ENCODE measurements at places on chromosomes 12 and 14.

GRCh38 chr12:66002812-66003211 lies 127.7 kb downstream of the LLPH start:
- DNase-seq = no peak

DNA sequence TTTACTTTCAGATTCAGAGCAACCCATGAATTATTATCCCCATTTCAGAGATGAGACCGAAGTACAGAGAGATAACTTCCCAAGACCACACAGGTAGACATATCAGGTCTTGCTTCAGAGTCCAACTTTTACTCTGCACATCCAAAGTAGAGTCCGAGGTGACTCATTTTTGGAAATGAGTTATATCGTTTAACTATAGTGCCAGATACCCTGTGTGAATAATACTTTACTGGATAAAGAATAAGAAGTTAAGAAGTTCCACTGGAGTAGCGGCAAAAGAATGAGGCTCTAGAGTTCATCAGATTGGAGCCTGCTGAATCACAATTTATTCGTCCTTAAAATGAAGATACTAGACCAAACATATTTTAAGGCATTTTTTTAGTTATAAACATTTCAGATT lies 124.7 kb downstream of the EPS8 start:
- DNase-seq = no peak

- no peak for DNase-seq
These were observed 30.3 kb upstream of the CLIP1 start for GRCh38 chr12:122452701-122453285.

DNA sequence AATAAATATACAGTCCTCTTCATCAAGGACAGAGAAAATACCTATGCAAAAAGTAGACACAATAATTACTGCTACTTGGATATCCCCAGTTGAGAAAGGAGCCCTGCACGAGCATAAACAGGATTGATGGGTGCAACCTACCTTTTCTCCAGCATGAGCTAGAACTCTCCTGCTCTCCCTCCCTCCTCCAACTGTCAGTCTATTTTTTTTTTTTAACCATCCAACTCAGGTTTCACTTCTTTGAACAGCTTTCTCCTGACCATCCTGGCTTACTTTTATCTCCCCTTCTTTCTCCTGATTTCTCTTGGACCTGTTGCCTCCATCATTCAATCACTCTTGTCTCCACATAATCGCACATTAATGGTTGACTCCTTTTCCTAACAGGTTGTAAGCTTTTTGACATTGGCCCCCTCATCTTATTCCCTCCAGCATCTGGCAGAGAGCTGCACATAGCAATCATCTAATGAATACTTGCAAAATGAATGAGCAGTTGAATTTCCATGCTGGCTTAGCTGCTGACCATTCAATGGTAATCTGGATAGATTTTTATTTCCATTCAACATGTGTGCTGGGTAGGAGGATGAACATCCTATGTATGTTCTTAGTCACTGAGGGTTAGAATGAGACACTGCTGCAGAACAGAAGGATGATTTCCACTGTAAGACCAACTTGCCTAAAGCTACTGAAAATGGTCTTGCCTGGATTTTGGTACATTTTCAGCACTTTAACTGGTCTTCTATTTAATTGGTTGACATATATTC lies 24.4 kb downstream of the MYBPC1 start:
- no peak for DNase-seq

- no peak for DNase-seq
These were observed 41.7 kb downstream of the TRIM9 start for GRCh38 chr14:51053157-51053556.

DNA sequence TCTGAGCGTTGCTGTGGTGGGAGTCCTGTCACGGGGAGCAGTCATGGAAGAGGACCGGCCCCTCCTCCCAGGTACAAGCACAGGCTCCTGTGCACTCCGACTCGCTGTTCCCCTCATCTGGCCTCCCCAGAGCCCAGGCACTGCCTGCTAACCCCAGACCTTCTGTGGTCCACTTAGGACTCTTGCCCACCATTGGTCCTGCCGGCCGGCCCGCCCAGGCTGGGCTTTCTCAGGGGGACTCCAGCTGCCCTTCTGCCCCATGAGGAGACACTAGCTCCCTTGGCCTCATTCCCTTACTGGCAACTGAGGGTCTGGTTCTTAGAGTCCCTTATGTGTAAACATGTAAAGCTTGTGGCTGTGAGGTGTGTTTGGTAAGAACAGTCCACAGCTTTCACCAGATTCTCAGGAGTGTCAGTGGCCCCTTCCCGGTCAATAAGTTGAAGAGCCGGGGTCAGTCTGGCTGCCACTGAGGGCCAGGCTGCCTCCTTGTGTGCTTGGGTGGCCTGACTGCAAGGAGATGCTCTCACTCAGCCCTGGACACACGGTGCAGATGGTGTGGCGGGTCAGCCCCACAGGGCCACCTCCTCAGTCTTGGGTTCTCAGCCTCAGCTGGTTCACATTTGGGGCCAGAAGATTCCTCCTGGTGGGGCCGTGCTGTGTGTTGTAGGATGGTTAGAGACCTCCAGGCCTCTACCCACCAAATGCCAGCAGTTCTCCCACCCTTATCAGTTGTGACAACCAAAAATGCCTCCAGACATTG lies 43.6 kb downstream of the DDX51 start:
- DNase-seq = no peak

GRCh38 chr14:69475194-69475818 lies 9.2 kb upstream of the PLEKHD1 start:
- DNase-seq = no peak

DNA sequence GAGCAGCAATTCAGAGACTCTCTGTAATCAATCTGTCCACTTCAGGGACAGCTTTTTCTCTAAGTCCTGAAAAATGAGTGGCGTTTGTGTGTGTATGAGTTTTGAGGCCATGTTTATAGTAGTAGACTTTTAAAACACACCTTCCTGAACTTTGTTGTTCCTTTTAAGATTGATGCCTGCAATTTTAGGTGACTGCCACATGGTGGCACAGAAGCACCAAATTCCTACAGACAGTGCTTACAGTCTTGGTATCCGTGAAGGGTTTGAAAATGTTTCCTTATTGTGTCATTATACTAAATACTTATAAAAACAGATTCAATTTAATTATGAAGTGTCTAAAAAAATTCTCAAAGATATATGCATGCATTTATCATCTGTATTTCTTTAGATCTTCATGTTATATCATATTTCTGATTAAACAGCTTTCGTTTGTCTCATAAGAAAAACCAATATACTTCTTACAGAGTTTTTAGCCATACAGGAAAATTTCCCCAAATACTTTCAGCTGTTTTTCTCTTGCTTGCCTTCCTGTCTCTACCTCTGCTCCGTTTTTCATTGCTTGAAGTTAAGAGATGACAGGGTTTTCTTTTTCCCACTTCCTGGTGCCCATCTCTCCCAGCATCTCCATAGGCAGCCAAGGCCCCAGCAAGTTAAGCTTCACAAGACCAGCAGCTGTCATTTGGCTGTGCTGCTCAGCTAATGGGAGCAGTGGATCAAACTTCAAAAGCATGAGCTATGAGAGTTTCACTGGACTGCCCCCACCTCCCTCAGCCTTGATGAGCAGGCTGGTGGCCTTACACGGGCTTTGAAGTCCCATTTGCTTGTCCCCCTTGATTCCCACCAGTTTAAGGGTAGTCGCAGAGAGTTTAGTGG lies 259.6 kb downstream of the AKAP6 start:
- no peak for DNase-seq

GRCh38 chr12:106764738-106765137 lies 9.7 kb upstream of the RIC8B start:
- no peak for DNase-seq

GRCh38 chr12:4215229-4216186 lies 58.1 kb upstream of the CCND2 start:
- no peak for DNase-seq

DNA sequence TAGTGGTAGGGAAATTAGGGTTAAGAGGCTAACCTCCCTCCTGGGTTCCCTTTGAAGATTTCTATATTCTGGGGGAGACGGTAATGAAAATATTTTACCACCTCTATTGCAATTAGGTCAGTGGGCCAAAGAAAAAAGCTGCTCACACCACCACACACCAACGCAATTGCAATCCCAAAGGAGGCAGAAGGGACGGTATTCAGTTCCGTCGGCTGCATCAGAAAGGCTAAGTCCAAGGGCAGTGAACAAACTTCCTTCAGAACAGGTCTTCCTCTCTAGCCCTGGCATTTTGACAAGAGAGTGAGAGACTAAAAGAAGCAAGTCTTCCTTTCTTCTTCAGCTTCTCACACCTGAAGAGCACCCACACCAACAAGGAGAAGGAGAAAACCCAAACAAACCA lies 51.2 kb downstream of the OTX2 start:
- DNase-seq = no peak

DNA sequence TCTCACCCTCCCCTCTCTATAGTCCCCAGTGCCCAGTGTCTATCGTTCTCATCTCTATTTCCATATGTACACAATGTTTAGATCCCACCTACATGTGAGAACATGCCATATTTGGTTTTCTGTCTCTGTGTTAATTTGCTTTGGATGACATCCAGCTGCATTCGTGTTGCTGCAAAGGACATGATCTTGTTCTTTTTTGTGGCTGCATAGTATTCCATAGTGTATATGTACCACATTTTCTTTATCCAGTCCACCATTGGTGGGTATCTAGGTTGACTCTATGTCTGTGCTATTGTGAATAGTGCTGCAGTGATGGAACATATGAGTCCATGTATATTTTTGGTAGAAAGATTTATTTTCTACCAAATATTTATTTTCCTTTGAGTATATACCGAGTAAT lies 45.7 kb downstream of the ACSS3 start:
- no peak for DNase-seq

DNA sequence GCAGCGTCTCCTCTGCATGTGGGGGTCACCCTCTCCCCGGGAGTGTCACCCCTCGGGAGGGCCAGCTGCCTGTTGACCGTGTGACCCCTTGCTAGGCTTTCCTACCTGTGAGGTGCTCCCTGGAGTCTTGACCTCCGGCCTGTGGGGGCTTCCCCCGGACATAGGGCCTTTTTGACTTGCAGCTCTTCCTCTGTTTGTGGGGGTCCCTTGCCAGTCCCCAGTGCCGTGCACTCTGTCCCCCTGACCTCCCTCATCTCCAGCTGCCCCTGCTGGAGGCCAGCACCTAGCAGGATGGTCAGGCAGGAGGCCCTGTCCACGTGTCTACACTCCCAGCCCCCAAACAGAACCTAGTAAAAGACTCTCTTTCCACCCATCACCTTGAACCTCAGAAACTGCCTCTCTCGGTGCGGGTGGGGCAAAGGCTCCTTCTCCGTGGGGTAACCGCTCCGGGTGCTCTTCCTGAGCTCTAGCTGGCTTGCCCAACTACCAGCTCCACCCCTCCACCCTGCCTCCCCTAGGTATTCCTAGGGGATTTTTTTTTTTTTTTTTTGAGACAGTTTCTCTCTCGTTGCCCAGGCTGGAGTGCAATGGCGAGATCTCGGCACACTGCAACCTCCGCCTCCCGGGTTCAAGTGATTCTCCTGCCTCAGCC lies 810 bp downstream of the AACS start:
- DNase-seq = no peak

DNA sequence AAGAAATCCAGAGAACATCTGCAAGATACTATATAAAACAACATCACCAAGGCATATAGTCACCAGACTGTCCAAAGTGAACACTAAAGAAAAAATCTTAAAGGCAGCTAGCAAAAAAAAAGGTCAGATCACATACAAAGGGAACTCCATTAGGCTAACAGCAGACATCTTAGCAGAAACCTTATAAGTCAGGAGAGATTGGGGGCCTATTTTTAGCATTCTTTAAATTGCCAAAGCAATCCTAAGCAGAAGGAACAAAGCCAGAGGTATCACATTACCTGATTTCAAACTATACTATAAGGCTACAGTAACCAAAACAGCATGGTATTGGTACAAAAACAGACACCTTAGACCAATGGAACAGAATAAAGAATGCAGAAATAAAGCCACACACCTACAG lies 92.5 kb downstream of the IPO8 start:
- DNase-seq = no peak

- no peak for DNase-seq
These were observed 17.6 kb downstream of the ASPG start for GRCh38 chr14:104103061-104103445.

Measured in stimulated activated CD4-positive, alpha-beta T cell treated with anti-CD3 and anti-CD28 coated beads, Interleukin-1b, Interleukin-23, amount 100 ng/mL, for 4 hours (primary cell).